Fibroblast of skin of scalp (primary cell): ENCODE measurements at places on chromosomes 7 and 10.

DNA sequence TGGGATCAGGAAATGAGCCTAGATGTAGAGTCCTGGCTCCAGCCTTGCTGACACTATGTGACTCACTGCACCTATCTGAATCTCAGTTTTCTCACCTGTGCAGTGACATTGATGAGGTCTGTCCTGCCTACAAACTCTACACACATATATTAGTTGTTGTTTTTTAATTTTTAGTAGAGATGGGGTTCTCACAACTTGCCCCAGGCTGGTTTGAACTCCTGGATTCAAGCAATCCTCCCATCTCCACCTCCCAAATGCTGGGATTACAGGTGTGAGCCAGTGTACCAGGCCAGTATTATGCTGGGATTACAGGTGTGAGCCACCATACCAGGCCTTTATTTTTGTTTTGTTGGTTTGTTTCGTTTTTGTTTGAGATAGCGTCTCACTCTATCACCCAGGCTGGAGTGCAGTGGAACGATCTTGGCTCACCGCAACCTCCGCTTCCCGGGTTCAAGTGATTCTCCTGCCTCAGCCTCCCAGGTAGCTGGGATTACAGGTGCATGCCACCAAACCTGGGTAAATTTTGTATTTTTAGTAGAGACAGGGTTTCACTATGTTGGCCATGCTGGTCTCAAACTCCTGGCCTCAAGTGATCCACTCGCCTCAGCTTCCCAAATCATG lies 11.8 kb upstream of the DDIT4 start:
- no peak for DNase-seq

- DNase-seq, result peak; percentile 91
Observed at GRCh38 chr7:47610506-47611044, 28.7 kb upstream of the TNS3 start.

GRCh38 chr10:78044699-78045098 lies 11.0 kb downstream of the RPS24 start:
- peak; percentile 28 for DNase-seq

GRCh38 chr10:6654571-6654970 lies 74.5 kb upstream of the PRKCQ start:
- no peak for DNase-seq

DNA sequence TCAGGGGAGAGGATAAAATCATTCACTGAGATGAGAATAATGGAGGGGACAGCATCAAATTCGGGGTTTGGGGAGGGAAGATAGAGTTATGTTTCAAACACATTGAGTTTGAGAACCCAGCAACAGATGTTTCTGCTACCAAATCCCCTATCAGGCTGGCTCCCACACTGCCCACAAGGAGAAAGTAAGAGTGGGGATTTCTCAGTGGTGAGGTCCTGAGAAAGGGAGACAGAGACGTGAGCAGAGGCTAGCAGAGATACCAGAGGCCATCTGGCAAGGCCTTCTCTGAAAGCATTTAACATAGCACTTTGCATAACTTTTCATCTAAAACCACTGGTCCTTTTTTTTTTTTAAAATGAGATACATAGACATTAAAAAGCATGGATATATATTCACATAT lies 7.8 kb upstream of the SLF2 start:
- DNase-seq, result no peak

GRCh38 chr7:122577449-122578003 lies 121.4 kb downstream of the RNF133 start:
- DNase-seq, result no peak

GRCh38 chr10:16602104-16602775 lies 80.6 kb upstream of the C1QL3 start:
- no peak for DNase-seq

DNA sequence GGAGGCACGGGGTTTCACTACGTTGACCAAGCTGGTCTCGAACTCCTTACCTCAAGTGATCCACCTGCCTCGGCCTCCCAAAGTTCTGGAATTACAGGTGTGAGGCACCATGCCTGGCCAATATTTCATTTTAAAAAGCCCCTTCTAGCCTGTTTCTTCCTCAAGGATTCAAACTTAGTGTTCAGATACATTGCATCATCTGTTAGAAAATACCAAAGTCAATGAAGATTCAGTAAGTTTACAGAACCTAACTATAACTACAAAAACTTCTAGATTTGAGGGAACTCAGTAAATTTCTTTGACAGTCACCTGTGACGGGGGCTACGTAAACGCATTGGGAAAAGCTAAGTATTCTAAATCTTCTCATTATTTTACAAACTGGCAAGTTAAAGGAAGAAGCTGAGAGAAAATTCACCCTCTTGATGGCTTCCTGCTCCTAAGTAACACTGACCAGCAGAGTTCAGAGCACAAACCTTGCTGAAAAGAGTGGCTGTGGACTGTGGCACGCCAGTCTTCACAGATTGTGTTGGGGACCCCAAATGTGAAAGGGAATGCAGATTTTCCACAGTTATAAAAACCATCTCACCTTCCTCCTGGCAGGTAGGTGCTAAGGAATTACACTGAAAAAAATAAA lies 162.2 kb downstream of the PKD1L1 start:
- DNase-seq, result peak; percentile 19

- no peak for DNase-seq
Observed at GRCh38 chr10:6349846-6350535, 147.3 kb downstream of the PFKFB3 start.

DNA sequence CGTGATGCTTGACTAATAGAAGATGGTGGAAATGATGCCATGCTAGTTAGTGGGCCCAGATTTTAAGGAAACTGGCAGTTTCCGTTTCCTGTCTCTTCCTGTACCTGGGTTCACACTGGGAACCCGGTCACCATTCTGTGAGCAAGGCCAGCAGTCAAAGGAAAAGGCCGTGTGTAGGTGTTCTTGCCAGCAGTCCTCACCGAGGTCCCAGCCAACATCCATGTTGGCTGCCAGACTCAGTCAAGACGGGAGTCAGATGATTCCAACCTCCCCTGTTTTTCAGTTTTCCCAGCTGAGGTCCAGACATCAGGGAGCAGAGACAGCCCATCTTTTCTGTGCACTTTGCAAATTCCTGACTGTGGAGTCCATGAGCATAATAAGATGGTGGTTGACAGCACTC lies 15.2 kb upstream of the PILRB start:
- DNase-seq, result no peak
